Cortex of kidney (tissue), 1 donor: ENCODE measurements at places on chromosomes 13 and 19.

DNA sequence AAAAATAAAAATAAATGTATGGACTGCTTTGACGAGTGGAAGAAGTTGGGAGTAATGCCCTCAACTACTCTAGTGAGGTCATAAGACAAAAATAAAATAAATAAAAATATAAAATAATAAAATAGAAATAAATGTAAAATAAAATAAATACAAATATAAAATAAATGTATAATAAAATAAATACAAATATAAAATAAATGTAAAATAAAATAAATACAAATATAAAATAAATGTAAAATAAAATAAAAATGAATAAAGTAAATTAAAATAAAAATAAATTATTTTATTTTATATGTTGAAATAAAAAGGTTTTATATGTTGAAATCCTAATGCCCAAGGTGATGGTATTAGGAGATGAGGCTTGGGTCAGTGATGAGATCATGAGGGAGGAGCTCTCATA is 20.1 kb upstream of the IGSF23 start:
- no peak for DNase-seq

- DNase-seq: no peak
These were observed 20.3 kb upstream of the AKT2 start for GRCh38 chr19:40305403-40305802.

- DNase-seq: no peak
These were observed 68.6 kb upstream of the IPO5 start for GRCh38 chr13:97884707-97885468.

DNA sequence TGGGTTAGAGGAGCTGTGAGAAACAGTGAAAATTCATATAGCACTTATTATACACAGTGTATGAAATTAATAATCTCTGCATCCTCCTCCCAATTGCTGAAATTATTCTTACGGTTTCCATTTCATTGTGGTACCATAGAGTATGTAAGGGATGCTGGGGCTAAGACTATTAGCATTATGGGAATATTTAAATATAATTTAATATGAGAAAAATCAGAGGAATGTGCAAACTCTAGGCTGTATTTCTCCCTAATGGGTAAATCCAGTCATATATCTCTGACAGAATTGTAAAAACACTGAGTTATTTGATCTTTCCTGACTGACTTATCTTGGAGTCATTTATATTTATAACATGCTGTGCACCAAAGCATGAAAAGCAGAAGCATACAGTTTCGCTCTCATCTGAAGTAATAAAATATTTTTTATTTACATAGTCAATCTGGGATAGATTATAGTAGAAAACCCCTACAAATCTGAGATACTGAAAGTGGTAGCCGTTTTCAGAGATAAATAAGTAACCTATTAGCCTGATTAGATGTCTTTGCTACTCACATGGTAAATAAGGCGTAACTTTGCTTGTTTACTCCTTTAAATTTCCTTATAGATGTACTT is 34.9 kb downstream of the LRCH1 start:
- DNase-seq: no peak

GRCh38 chr19:1837625-1838105 is 10.6 kb downstream of the REXO1 start:
- DNase-seq: no peak

GRCh38 chr13:95354156-95354555 is 52.9 kb upstream of the ABCC4 start:
- no peak for DNase-seq

DNA sequence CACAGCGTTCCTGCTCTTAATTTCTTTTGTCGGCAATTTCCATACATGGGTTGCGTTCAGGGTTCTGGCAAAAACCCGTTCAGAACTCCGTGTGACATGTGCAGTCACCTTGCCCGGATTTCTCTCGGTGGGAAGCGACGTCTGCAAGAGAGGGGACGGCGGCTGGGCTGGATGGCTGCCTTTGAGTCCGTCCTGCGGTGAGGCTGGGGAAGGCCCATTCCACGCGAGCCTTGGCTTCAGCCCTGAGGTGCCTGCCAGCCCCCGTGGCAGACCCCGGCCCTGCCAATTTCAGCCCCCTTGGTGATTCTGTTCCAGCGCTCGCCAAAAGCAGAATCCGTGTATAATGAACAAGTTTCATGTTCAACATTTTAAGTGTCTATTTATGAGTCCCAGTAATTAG is 72.6 kb upstream of the TSHZ3 start:
- DNase-seq: no peak

DNA sequence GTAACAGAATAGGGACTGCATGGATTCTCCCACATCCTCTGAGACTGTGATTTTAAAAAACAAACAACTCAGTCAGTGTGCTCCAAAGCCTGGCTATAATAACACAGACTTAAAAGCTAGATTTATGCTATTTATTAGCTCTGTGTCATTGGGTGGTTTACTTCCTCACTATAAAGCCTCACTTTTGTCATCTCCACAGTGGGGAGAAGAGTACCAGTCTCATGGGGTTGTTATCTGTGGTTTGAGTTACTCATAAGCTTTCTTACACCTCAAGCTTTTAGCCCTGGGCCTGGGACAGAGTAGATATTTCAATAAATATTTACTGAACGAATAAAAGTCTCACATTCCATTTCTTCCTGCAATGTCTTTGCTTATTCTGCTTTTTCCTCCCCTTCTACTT is 5.3 kb downstream of the RNASEH2B start:
- DNase-seq: no peak

GRCh38 chr19:46384396-46384795 is 29.0 kb downstream of the CCDC8 start:
- DNase-seq: no peak

GRCh38 chr19:17402982-17403855 is 2.2 kb downstream of the BST2 start:
- no peak for DNase-seq

DNA sequence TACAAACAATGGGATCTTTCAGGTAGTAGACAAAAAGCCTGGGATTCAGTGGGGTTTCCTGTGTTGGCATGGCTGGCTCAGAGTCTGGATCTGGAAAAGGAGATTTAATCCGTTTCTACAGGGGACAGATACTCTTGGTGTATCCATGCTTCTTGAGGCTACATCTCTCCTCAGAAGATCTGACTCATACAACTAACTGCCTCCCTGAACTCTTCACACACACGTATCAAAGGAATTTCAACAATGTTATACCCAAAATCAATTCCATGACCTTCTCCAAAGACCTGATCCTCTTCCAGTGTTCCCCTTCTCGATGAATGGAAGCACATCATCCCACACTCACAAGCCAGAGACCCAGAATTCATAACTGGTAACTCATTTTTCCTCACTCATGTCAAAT is 435.3 kb upstream of the NBEA start:
- no peak for DNase-seq

DNA sequence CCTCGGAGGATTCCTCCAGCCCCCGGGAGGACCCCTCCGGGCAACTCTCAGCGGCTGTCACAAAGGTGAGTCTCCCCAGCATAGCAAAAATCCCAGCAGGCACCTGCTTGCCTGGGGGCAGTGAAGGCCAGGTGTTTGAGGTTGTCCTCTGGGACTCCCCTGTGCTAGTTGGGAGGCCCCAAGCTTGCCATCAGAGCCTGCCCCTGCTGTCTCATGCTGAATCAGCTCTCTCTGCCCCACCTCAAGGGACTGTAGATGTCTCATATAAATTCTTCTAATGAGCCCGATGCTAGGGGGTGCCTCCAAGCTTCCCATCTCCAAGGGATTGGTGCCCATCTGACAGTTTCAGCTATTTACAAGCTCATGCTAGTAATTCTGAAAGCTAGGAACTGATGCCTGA is 53.6 kb downstream of the NWD1 start:
- no peak for DNase-seq

DNA sequence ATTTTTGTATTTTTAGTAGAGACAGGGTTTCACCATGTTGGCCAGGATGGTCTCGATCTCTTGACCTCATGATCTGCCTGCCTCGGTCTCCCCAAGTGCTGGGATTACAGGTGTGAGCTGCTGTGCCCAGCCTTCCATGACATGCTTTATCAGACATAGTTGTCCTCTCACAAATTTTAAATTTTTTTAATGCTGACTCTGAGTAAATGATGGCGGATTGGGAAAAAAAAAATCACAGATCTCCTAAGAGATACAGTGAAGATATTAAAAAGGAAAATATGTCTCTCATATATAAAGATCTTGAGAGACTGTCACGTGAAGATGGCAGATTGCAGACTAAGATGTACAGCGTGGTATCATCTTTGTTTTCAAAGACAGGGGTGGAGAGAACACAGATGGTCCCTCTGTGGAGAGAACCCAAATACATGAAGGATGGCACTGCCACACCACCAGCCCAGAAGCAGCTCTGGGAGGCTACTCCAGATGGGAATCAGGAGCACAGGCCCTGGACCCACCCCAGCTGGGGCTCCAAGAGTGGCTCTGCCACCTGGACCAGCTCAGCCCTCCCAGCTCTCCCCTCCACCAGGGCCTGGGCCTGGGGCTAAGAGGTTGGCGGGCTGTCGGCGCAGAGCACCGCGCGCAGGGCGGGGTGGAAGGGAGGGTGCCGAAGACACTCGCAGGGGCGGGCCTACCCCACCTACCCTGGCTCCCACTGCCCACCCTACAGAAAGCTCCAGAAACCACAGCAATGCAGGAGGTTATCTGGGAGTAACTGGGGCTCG is 20.0 kb upstream of the CCNP start:
- DNase-seq: no peak

DNA sequence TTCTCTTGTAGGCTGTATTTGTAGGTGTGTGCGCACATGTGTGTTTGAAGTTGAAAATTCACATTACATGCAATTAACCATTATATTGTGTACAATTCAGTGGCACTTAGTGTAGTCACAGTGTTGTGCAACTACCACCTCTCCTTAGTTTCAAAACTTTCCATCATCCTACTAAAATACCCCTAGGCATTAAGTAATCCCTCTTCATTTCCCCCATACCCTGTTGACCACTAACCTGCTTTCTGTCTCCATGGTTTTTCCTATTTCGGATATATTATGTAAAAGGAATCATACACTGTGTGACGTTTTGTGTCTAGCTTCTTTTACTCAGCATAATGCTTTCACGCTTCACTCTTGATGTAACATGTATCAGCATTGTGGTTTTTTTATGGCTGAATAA is 16.1 kb downstream of the LSM14A start:
- no peak for DNase-seq

GRCh38 chr19:37980419-37981170 is 73.6 kb downstream of the SIPA1L3 start:
- no peak for DNase-seq

- DNase-seq: no peak
These were observed 15.6 kb upstream of the PROZ start for GRCh38 chr13:113142876-113143275.

DNA sequence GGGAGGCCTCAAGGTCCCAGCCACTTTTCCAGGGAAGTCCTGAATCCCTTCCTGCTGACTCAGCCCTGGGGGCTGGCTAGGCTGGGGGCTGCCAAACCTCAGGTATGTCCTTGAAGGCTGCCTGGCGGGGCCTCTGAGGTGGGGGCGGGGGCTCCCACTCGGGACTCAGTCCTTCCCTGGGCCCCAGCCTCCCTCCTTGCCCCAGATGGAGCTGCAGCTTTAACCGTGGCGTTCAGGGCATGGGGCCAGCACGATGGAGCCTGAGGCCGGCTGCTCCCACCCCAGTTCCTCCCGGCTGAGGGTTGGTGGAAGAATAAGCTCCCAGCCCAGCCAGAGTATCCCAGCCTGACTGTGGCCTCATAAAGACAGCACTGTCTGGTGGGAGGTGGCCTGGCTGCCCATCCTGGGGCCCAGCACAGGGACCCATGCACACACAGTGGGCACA is 12.4 kb downstream of the CILP2 start:
- no peak for DNase-seq

GRCh38 chr19:44822177-44822576 is 13.3 kb downstream of the BCAM start:
- DNase-seq: no peak

DNA sequence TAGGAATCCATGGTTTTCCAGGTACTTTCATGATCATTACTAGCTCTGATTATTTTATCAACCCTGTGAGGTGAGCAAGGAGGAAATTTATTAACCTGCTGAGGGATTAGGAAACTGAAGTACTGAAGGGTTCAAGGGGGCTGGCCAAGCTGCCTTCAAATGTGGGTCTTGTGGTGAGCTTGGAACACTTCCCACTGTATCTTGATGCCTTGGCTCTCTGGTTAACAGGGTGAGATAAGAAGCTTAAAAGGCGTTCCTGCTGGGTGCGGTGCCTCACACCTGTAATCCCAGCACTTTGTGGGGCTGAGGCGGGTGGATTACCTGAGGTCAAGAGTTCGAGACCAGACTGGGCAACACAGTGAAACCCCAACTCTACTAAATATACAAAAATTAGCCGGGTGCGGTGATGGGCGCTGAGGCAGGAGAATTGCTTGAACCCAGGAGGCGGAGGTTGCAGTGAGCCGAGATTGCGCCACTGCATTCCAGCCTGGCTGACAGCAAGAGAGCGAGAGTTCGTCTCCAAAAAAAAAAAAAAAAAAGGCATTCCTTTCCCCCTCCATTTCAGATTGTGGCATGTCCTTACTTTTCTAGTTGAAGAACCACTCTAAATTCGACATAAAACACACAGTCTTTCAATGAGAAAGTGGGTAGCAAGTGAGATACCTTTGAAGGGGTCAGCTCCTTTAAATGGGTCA is 70.2 kb downstream of the KLF2 start:
- DNase-seq: no peak

DNA sequence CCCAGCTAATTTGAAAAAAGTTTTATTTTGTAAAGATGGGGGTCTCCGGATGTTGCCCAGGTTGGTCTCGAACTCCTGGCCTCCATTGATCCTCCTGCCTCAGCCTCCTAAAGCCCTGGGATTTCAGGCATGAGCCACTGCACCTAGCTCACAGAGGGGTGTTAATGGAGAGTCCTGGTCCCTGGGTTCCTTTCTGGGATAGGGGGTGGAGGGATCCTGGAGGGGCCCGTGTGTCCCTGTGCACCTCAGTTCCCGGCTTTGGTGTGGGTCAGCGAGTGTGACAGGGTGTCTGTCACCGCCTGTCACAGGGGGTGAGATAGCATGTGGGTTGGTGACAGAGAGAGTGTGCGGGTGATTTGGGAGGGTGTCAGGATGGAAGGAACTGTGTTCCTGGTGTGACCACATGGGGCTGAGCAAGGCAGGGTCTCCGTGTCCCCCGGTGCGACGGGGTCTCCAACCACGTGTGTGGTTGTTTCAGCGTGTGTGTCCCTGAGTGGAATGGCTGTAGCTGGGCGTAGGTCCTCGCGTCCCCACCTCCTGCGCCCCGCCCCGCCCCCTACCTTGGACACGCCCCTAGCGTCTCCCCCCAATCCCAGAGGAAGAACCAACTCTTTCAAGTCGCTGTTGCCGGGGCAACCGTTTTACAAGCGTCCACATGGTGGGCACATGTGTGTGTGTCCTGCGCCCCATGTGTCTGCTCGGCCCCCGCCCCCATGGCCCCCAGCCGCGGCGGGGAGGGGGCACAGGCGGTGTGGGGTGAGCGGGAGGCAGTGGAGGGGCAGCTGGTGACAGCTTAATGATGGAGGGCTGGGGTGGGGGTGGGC is 2.9 kb upstream of the NRTN start:
- no peak for DNase-seq

- DNase-seq: no peak
These were observed 17.3 kb downstream of the BICRA start for GRCh38 chr19:47626238-47626637.
